EL (cell line): ENCODE measurements at places on chromosomes 2 and 18.

DNA sequence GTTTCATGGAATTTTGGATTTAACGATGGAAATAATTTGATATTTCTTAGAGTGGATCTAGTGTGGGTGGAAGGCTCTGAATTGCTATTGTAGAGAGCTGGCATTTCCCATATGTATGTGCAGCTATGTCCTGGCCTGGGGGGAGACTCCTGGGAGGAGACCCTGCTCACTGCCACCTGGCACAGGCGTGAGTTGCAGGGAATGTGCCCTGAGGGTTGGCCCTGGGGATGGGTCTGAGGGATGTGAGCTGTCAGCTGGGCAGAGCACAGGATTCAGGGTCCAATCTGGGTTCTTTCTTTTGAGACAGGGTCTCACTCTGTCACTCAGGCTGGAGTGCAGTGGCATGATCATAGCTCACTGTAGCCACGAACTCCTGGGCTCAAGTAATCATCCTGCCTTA, 120.2 kb downstream of the CLIP4 start:
- no peak for DNase-seq

DNA sequence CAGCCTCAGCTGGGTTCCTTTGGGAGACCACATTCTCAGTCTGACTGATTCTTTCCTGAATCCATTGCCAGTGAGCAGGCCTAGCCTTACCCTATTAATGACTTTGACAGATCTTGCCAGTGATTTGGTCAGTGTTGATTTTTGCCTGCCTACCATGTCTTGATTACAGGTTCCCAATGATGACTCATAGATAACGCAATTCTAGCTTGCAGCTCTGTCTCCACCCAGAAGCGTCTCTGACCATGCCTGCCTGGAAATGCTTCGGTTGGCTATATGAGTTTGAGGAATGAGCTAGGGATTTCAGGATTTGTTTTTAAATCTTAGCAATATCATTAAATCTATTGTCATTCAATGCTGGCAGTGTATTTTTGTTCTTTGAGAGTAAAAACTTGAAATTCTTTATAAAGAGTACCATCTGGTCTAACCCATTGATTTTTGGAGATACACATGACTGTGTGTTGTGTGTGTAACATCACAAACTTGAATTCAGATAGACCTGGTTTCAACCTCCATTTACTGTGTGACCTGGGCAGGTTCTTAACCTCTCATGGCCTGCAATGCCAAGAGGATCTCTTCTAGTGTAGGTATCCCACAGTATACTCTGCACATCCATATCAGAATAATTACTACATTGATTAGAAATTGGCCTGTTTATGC, 57.0 kb downstream of the CCDC150 start:
- DNase-seq = peak; percentile 67

DNA sequence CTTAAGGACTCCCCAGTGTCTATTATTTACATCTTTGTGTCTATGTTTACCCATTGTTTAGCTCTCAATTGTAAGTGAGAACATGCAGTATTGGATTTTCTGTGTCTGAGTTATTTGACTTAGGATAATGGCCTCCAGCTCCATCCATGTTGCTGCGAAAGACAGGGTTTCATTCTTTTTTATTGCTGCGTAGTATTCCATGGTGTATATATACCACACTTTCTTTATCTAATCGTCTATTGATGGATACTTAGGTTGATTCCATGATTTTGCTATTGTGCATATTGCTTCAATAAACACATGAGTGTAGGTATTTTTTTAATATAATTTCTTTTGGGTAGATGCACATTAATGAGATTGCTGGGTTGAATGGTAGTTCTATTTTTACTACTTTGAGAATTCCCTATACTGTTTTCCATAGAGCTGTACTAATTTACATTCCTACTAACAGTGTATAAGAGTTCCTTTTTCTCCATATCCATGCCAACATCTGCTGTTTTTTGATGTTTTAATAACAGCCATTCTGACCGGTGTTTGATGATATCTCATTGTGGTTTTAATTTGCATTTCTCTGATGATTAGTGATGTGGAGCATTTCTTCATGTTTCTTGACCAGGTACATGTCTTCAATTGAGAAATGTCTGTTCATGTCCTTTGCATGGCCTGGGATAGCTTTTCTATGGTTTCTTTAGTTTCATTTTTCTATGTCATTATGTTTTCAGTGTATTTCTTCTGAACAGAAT, 21.8 kb downstream of the MTCL1 start:
- DNase-seq = no peak

DNA sequence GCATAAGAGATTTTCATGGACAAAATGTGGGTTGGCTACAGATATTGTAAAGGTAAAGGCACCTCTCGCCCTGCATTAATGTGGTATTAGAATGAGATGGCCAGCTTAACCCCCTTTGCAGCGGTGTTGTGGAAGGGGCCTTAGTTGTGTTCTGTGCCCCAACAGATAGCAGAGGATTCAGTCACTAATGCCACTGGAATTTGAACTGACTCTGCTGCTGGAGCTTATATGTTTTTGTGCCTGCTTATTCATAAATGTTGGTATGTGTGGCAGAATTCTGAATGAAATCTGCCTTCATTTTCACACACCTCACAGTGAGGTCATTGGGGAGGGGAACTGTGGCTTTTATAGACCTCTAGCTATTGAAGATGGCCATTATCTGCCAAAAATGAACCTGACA, 90.7 kb upstream of the ITGA6 start:
- DNase-seq = peak; percentile 53

DNA sequence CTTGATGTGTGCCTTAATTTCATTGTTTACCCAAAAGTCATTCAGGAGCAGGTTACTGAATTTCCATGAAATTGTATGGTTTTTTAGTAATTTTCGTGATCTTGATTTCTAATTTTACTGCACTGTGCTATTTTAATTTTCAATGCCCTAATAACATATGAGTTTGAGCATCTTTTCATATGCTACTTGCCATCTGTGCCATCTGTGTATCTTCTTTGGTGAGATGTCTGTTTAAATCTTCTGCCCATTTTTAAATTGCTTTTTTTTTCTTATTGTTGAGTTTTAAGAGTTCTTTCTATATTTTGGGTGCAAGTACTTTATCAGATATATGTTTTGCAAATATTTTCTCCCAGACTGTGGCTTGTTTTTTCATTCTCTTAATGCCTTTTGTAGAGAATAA, 165.9 kb downstream of the ST6GAL2 start:
- DNase-seq = no peak

GRCh38 chr18:73896685-73897084, 250.9 kb downstream of the FBXO15 start:
- no peak for DNase-seq

DNA sequence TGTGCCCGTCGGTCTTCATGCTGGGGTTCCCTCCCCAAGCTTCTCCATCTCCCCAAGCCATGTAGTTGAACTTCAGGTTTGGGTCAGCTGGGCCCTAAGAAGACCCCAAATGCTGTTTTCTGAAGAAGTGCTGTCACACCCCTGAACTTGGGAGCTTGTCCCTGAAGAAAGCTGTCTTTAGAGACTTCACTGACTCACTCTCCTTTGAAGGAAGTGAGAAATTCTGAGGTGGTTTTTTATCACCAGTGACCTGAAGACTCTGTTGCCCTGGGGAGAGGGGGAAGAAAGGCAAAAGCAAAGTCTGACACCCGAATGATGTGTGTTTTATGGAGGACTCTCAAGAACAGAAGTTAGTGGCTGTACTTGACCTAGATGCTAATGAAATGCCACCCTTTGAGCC, 83.6 kb upstream of the BCL2L11 start:
- DNase-seq = no peak

DNA sequence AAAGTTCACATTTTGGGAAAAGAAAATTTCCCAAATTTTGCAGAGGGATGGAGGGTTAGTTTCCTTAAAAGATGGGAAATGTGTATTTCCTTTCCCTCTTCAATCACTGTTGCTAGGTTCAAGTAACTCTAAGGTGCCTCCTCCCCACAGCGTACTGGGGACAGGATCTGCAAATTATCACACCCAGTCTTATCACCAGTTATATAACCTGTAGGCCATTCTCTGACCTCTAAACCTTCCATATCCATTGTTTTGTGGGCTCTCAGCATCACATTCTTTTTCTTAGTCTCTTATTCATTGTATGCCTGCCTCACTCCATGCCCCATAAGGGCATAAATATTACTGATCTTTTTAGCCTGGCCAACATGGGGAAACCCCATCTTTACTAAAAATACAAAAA, 3.6 kb upstream of the MTHFD2 start:
- DNase-seq = no peak

DNA sequence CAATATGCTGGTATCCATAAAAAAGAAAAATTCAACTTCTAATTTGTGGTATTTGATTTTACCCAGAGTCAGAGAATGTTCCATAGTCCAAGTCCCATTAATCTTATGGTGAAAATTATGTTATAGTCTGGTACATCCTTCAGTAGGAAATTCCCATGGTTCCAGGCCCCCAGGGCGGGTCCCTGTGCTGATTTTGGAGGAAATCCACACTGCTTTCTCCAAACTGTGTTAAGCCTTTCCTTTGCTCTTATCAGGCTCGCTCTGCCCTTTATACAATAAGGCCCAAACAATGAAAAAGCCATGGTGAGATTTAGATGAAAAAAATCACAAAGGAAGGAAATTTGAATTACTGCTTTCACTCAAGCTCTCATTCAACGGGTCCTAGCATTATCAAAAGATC, 46.8 kb upstream of the DARS1 start:
- no peak for DNase-seq

DNA sequence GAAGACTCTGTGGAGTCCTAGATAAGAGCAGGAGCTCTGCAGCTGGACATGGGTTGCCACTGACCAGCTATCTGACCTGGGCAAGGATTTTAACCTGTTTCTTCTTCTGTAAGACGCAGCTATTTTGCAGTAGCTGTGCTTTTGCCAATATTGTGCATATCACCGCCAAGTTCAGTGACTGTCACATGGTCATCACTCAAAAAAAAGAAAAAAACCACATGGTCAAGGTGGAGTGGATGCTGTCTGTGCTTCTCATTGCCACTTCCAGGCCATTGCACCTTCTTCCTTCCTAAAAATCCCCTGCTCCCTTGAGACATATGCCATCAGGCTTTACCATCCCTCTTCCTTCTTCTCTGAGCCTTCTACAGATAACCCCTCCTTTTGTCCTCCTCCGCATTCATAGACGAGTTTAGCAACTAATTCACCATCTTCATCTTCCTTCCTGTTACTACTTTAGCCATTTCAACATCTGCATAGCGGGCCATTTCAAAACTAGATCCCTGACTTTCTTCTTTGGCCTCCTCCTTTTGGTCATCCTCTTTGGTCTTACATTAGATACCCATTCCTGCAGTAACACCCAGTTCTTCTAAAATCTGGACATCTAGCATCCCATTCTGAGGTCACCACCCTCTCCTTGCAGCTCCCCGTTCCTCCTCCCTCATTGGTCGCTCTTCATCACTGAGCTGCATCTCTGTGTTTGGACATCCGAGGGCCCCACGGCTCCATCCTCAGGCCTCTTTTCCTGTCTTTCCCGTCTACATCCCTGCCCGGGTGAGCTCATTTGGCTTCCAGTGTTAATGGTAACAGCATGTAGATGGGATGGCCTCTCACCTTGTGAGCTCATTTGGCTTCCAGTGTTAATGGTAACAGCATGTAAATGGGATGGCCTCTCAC, 17.8 kb downstream of the RNF144A start:
- no peak for DNase-seq

- DNase-seq = peak; percentile 60
Observed at GRCh38 chr2:71100195-71100964, 29.6 kb downstream of the MCEE start.

- no peak for DNase-seq
Observed at GRCh38 chr2:54939446-54940118, 110.7 kb downstream of the RTN4 start.

DNA sequence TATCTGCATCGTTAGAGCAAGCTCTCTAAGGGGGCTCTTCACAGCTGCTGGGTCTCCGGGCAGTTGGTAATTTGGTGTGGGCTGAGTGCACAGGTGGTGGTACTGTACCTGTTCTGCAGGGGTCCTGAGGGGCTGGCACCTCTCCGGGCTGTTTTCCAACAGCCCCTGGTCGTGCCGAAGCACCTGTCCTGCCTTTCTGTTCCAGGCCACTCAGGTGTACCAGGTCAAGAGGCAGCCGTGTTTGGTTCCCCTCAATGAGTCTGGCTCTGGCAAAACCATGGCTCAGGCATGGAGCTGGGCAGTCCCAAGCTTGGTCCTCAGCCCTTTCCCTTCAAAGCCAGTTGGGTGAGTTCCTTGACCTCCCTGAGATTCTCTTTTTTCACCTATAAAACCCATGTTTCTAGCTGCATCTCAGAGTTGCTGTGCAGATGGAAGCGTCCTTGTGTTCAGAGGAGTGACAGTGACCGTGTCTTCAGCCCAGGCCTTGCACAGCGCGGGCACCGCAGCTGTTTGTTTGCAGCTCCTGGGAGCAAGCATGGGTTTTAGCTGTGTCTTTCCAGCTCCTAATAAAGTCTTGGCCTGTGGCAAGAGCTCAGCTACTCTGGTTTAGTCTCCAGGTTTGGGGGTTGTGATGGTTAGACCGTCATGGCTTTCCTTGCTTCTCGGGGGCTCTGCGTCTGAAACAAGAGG, 110.9 kb downstream of the GLI2 start:
- no peak for DNase-seq

- no peak for DNase-seq
Observed at GRCh38 chr2:69190743-69191404, 177.9 kb downstream of the ANTXR1 start.

- DNase-seq = no peak
Observed at GRCh38 chr2:135167273-135167672, 115.2 kb downstream of the RAB3GAP1 start.

DNA sequence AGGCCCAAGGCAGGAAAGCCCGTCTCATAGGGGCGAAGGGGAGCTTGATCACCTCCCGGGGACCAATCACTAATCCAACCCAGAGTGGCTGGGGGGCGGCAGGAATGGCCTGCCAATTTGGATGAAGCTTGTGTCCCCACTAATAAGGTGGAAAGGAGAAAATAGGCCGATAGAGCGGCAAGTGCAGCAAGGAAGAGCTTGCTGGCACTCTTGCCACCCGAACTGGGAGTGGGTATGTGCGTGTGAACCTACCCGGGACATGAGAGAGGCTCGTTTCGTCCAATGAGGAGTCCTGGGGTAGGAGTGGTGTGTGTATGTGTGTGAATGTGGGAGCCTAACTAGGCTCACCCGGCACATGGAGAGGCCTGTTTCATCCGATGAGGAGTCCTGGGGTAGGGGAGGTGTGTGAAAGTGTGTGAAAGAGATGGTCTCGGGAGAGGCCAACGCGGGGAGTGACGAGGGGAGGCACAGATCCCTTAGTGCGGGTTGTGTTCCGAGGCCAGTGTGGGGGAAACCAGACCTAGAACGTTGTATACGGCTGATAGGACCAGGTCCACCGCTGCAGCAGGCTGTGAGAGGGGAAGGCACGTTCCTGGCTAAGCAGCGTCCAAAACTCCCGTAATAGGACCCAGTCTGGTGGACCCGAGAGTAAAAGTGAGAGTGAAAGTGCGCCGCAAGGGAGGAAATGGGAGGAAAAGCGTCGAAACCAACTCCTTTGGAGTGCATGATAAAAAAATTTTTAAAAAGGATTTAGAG, 47.1 kb upstream of the SELENOI start:
- peak; percentile 70 for DNase-seq
